ENCODE measurements at places on chromosomes 13 and 19.
A peak's percentile ranks its signal among the peaks of the same experiment; 100 is the strongest.

DNA sequence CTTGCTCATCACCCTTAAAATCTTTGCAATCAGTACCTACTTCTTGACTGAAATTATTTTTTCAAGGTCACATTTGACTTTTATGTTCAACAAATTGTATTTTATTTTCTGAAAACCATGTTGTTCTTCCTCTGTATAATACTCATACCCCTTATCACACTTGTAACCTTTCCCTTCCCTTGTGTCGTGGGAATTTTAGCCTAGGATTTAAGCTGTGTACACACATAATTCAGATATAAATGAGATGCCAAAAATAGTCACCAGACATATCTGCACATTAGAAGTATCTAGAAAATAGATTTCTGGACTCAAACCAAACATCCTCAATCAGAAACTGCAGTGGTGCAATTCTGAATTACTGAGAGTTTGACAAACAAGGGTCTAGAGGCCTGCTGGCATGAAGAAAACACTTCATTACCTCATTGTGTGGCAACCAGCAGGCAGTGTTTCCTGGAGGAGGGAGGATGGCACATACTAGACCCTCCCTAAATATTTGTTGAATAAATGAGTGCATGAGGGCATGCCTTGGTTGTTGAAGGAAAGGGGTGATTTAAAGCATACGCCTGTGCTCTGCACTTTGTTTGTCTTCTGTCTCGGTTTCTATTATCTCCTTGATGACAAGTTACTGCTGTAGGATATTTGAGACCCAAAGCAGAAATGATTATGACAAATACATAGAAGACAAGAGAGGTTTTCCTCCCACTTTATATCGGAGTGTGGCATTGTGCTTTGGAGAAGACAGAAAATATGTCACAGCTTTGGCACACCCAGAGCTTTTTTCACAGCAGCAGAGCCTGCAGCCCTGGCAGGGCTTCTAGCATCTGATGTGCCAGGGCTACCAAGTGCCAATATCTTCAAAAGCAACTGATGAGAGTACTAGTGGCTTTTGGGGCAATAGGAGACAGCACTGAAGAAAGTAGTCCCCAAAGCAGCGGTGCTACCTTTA lies 881.1 kb downstream of the PCDH9 start:
- peak; percentile 4 for DNase-seq

DNA sequence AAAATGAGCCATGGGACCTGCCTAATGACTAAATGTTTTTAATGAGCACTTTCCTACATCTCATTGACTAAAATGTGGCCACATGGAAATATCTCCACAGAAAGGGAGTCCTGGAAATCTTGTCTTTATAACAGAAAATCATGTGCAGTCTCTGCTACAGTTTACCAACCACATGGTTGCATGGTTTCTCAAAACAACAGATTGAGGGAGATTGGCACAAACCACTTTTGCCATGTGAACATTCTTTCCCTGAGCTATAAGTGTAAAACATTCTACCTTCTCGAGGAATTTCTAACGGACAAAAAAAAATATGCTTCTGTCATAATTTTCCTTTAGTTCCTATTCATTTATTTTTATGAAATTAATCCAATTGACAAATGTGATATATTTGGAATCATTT lies 218.9 kb upstream of the SLITRK5 start:
- DNase-seq = no peak

DNA sequence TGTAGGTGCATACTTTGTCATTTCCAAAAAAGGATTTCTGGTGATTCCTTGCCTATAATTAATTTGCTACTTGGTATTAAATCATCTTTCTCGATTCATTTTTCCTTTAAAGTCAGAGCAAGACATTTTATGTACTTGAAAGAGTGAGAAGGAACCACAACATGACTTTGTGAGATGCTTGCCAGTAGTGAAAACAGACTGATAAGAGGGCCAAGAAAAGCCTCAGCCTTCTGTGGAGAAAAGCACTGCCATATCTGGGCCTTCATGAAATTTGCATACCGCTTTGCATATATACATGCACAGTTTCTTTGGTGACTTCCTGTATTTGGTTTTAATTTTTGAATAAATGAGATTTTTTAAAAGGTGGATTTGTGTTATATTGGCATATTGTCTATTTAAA lies 128.4 kb downstream of the CDK8 start:
- no peak for DNase-seq

- DNase-seq = no peak
Measured at GRCh38 chr13:113413898-113414282, 39.4 kb downstream of the ADPRHL1 start.

- DNase-seq = no peak
Measured at GRCh38 chr19:41746593-41747227, 8.6 kb upstream of the CEACAM6 start.

DNA sequence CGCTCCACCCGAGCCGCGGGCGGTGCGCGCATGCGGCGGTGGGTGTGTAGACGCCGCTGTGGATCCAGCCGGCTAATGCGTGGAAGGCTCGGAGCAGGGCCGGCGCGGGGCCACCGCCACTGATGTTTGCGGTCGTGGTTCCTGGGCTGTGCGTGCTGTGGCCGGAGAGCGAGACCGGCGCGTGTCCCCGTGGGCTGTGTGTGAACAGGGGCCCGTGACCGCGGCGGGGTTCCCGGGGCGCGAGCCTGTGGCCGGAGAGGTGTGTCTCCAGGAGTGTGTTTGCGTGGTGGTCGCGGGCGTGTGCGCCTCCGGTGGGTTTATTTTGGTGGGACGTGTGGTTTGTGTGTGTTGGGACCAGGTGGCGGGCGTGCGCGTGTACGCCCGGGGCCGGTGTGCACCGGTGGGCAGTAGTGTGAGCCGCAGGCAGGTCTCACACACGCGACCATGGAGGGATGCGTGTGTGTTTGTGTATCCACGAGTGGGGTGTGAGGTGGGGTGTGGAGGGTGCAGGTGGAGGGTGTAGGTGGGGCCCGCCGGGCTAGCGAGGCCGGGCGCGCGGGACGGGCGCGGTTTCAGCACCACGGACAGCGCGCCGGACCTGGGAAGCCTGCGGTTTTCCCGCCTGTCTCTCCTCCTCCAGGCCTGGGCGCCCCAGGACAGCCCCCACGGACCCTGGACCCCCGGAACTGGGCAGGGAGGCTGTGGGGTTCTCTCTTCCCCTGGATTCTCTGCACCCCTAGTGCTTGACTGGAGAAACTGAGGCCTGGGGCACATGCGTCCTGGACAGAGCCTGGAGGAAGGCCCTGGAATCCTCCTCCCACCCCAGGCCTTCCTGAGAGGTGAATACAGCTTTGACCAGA lies 1.6 kb downstream of the HCN2 start:
- no peak for DNase-seq

- peak; percentile 87 for DNase-seq
Measured at GRCh38 chr19:13839938-13840304, 37.0 kb upstream of the NANOS3 start.

Data from mesenchymal stem cell (in vitro differentiated cells and primary cell).